ENCODE measurements at places on chromosomes 3 and 15.
A peak's percentile ranks its signal among the peaks of the same experiment; 100 is the strongest.

DNA sequence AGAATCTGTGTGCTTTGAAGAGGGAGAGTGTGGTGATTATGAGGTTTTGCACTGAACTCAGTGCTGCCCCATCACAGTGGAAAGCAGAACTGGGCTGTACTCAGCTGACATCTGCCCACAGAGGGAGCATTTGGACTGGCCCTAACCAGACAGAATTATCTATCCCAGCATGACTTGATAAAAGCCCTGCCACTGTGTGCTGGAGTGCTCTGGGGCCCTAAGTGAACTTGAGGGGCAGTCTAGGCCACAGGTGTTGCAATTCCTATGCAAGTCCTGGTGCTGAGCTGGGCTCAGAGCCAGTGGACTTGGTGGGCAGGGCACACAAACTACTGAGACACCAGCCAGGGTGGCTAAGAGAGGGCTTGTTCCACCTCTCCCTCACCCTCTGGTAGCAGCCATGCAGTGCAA is 269.2 kb upstream of the CTNNB1 start:
- peaks cover 17% of the 10 kb centered on the region for H3K27me3 ChIP-seq
- no peaks in the 10 kb centered on the region for H3K4me1 ChIP-seq
- DNase-seq: no peak
- no peak overlapping the region for H3K4me3 ChIP-seq
- H3K36me3 ChIP-seq: no peaks in the 10 kb centered on the region

DNA sequence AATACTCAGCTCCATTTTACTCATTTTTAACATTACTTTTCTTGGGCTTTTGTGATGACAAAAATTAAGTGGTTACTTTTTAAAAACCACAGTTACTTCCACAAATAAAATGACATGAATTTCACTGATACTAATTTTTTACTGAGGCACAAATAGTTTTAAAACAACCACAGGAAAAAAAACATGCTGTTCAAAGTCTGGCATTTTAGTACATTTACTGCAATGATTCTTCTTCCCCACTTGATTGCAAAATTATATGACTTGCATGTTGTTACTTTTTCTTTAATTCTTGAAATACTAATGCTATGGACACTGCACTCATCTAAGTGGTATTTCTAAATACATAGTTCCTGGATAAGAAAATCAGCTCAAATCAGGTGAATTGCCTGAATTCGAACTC is 24.8 kb upstream of the SLMAP start:
- DNase-seq: no peak
- no peaks in the 10 kb centered on the region for H3K4me1 ChIP-seq
- H3K27me3 ChIP-seq: peaks cover 2% of the 10 kb centered on the region

- no peaks in the 10 kb centered on the region for H3K4me1 ChIP-seq
- H3K27ac ChIP-seq: no peak overlapping the region
- no peaks in the 10 kb centered on the region for H3K36me3 ChIP-seq
- H3K27me3 ChIP-seq: no peaks in the 10 kb centered on the region
- no peak overlapping the region for H3K4me3 ChIP-seq
Observed at GRCh38 chr3:116591236-116591635, 118.3 kb upstream of the TUSC7 start.

GRCh38 chr3:87627316-87627715 is 350.9 kb upstream of the POU1F1 start:
- H3K4me3 ChIP-seq: no peak overlapping the region
- H3K36me3 ChIP-seq: no peaks in the 10 kb centered on the region
- H3K4me1 ChIP-seq: no peaks in the 10 kb centered on the region
- DNase-seq: no peak

GRCh38 chr3:130569461-130570365 is 52.7 kb downstream of the COL6A6 start:
- peaks cover 18% of the 10 kb centered on the region for H3K27me3 ChIP-seq
- no peak overlapping the region for H3K27ac ChIP-seq
- no peak for DNase-seq
- H3K4me1 ChIP-seq: no peaks in the 10 kb centered on the region
- H3K36me3 ChIP-seq: no peaks in the 10 kb centered on the region

DNA sequence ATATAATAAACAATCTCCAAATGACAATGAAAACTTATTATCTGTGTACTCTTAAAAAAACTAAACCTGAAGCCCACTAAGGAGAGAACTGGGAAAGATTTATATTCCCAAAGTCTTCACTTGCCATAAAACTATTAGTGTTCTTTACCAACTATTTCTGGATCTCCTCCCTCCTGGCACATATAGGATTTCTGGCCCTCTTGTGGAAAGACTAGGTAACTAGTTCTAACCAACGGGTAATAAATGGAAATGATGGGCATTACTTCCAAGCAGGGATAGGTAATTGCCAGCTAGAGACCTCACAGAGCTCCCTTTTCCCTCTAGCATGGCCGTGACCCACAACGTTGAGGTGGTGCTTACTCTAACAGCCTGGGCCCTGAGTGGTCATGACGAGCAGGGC is 110.1 kb downstream of the DNAH12 start:
- H3K4me3 ChIP-seq: no peak overlapping the region
- no peak overlapping the region for H3K27ac ChIP-seq
- no peaks in the 10 kb centered on the region for H3K4me1 ChIP-seq
- no peak for DNase-seq
- H3K36me3 ChIP-seq: no peaks in the 10 kb centered on the region
- H3K27me3 ChIP-seq: peaks cover 7% of the 10 kb centered on the region

GRCh38 chr3:186828340-186828739 is 14.2 kb upstream of the ADIPOQ start:
- no peak for DNase-seq
- peaks cover 58% of the 10 kb centered on the region for H3K27me3 ChIP-seq
- H3K27ac ChIP-seq: no peak overlapping the region
- peaks cover 26% of the 10 kb centered on the region for H3K4me1 ChIP-seq
- H3K4me3 ChIP-seq: no peak overlapping the region

DNA sequence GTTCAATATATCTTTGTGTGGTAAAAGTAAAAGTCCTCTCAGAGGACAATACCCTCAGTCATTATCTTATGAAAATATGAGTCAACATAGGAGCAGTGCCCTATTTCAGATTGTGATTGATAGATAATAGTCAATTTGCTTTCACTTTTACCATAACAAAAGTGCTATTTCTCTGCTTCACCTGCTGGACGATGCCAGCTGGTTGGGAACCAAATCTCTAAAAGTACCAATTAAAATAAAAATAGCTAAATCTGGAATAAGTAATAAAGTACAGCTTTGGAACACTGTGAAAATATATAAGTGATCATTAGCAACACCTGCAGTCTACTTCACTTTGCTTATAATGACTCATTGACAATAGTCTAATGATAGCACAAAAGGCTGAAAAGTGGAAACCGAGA is 390.3 kb upstream of the AGTR1 start:
- H3K4me1 ChIP-seq: no peaks in the 10 kb centered on the region
- no peak overlapping the region for H3K4me3 ChIP-seq
- H3K27ac ChIP-seq: no peak overlapping the region
- DNase-seq: no peak
- no peaks in the 10 kb centered on the region for H3K27me3 ChIP-seq
- no peaks in the 10 kb centered on the region for H3K36me3 ChIP-seq

DNA sequence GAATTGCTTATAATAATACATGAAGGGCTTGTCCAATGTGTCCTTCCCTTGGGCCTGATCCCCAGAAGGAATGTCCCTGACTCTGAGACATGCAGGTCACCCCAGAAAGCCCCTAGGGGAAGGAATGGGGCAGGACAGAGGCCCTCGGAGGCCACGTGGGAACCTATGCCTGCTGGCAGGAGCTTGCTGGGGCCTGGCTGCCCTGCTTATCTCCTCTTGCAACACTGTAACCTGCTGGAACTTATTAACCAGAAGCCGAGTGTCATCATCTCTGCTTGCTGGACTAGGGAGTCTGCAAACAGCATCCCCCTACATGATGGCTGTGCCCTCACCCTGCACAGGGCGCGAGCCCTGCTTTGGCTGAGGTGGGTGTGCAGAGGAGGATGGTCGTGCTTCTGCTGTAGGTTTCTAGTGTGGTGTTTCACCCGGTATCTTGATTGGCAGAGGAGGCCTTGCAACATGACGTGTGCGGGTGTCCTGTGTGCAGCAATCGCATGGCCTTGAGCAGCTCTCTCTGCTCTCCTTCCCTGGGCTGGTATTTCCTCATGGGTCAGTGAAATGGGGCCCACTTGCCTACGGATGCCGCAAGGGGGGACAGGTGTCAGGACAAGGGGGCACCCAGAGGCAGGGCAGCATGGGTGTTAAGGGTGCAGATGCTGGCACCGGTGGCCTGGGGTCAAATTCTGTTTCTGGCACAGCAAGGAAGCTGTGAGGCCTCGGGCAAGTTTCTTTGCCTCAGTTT is 5.0 kb downstream of the CHST13 start:
- H3K27ac ChIP-seq: no peak overlapping the region
- H3K4me3 ChIP-seq: no peak overlapping the region
- no peaks in the 10 kb centered on the region for H3K36me3 ChIP-seq
- H3K4me1 ChIP-seq: peaks cover 4% of the 10 kb centered on the region
- H3K27me3 ChIP-seq: peaks cover 20% of the 10 kb centered on the region
- no peak for DNase-seq

DNA sequence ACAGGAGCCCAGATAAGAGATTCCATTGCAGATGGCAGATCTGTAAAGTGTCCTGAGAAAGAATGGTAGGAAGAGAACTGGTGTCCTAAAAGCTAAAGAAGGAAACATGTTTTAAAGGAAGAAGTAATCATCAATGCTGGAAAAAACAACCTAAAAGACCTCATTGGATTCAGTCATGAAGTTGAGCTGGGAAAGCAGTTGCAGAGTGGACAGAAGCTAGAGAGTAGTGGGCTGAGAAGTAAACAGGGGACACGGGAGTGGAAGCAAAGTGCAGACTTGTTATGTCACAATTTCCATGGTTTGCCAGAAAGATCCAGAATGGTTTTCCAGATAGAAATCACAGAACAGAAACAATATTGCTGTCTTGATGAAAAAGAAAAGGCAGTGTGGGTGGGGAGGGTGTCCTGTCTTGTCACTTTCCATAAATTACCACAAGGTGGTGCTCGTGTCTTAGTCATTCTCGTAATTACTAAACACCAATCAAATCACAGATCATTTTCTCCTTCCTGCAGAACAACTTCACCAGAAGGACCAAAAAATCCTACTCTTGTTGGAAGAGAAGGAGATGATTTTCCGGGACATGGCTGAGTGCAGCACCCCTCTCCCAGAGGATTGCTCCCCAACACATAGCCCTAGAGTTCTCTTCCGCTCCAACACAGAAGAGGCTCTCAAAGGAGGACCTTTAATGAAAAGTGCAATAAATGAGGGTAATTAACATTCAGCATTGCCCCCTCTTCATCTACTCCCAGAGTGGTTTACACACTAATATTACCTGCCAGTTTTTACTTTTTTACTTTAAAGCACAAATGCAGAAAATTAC is 64.5 kb downstream of the KLHL25 start:
- peaks cover 9% of the 10 kb centered on the region for H3K4me1 ChIP-seq
- DNase-seq: peak; percentile 70
- H3K36me3 ChIP-seq: peaks cover 71% of the 10 kb centered on the region
- no peak overlapping the region for H3K4me3 ChIP-seq
- H3K27ac ChIP-seq: peak overlapping the region; percentile 57
- no peaks in the 10 kb centered on the region for H3K27me3 ChIP-seq

- H3K27me3 ChIP-seq: peaks cover 23% of the 10 kb centered on the region
- H3K27ac ChIP-seq: no peak overlapping the region
- H3K36me3 ChIP-seq: no peaks in the 10 kb centered on the region
- H3K4me1 ChIP-seq: no peaks in the 10 kb centered on the region
- DNase-seq: no peak
Observed at GRCh38 chr15:60213377-60214000, 184.3 kb downstream of the ANXA2 start.

DNA sequence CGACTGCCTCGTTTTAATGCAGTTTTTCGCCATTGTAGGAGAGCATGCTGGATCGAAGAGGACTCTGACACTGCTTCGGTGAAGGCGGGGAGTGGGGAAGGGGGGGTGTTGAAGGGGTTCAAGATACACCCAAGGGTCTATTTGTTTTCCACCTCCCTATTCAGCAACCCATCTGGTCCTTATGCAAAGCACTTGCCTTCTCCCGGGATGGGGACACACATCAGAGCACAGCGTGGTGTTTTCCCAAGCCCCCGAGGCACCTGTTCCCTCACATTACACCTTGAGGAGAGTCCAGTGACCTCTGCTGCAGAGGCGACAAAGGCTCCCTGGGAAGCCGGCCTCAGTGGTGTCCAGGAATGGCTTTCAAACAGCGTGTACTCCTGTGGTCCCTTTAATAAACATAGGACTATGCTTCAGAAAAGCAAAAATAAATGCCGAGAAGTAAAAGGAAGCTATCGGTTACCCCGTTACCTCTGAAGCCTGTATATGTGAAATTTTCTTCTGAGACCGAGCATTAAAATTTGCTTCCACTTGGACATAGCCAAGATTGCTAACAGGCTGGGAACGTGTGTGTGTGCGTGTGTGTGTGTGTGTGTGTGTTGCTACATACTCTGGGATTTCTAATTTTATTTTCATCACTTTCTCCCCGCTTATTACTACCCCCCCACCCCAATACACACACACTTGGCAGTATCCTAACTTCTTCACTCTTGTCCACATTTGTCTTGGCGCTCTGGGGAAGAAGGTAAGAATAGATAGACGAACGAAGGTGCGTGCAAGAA is 53.2 kb downstream of the CCDC54 start:
- H3K27ac ChIP-seq: peak overlapping the region; percentile 86
- H3K27me3 ChIP-seq: peaks cover 54% of the 10 kb centered on the region
- DNase-seq: no peak
- peaks cover 20% of the 10 kb centered on the region for H3K4me1 ChIP-seq
- peak overlapping the region; percentile 75 for H3K4me3 ChIP-seq

GRCh38 chr3:100465892-100466777 is 26.3 kb upstream of the TMEM45A start:
- H3K36me3 ChIP-seq: no peaks in the 10 kb centered on the region
- no peaks in the 10 kb centered on the region for H3K27me3 ChIP-seq
- peaks cover 10% of the 10 kb centered on the region for H3K4me1 ChIP-seq
- H3K27ac ChIP-seq: peak overlapping the region; percentile 47

- H3K4me1 ChIP-seq: no peaks in the 10 kb centered on the region
- no peak for DNase-seq
- H3K27ac ChIP-seq: no peak overlapping the region
- no peaks in the 10 kb centered on the region for H3K36me3 ChIP-seq
- no peak overlapping the region for H3K4me3 ChIP-seq
Observed at GRCh38 chr3:109026821-109027220, 73.1 kb upstream of the GUCA1C start.

GRCh38 chr3:43872301-43872700 is 181.6 kb downstream of the ABHD5 start:
- H3K36me3 ChIP-seq: no peaks in the 10 kb centered on the region
- H3K4me1 ChIP-seq: no peaks in the 10 kb centered on the region
- no peak for DNase-seq
- peaks cover 20% of the 10 kb centered on the region for H3K27me3 ChIP-seq
- no peak overlapping the region for H3K27ac ChIP-seq

DNA sequence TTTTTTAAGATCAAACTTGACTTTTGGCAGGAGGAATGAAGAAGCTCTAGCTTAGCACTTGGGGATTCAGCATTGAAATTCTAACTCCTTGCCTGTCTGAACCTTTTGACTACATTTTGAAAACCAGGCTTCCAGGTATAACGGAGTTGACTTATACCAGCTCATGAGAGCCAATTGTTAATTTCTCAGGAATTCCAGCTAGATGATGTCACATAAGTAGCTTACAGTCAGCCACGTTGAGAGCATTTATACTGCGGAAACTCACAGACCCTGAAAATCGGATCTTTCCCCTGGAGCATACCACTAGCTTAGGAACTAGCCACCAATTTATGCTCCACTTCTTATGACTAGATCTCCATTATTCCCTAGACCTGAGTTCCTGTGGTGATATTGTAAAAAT is 321.4 kb upstream of the DPH6 start:
- H3K36me3 ChIP-seq: no peaks in the 10 kb centered on the region
- H3K27ac ChIP-seq: no peak overlapping the region
- no peaks in the 10 kb centered on the region for H3K4me1 ChIP-seq
- no peaks in the 10 kb centered on the region for H3K27me3 ChIP-seq
- DNase-seq: no peak

- no peaks in the 10 kb centered on the region for H3K36me3 ChIP-seq
- DNase-seq: no peak
- H3K4me3 ChIP-seq: no peak overlapping the region
- peaks cover 7% of the 10 kb centered on the region for H3K27me3 ChIP-seq
- H3K27ac ChIP-seq: no peak overlapping the region
Observed at GRCh38 chr3:102017784-102018183, 168.5 kb downstream of the NFKBIZ start.
